ENCODE measurements at places on chromosomes 2 and 18. TPM values are rescaled to one million over a fixed set of nuclear protein-coding genes. Genes with fewer than 3 reads are reported as not detected.
A peak's percentile ranks its signal among the peaks of the same experiment; 100 is the strongest.

The DHX57 gene
- 16.6 TPM for total RNA-seq

The STK39 gene
- 25.9 TPM for total RNA-seq

The D2HGDH gene
- total RNA-seq: 48.7 TPM

The LIMS3 gene
- 3.6 TPM for total RNA-seq

The PPIG gene
- 79.2 TPM for total RNA-seq

The OSBPL6 gene
- 0.23 TPM for total RNA-seq

The C2orf80 gene
- not detected for total RNA-seq

The LONRF2 gene
- total RNA-seq: 0.06 TPM

The GPR39 gene
- total RNA-seq: not detected

GRCh38 chr2:60552078-60552850, 1.2 kb downstream of the BCL11A start:
- no peak for DNase-seq
- no peaks in the 10 kb centered on the region for H3K36me3 ChIP-seq
- H3K27me3 ChIP-seq: peaks cover 40% of the 10 kb centered on the region

DNA sequence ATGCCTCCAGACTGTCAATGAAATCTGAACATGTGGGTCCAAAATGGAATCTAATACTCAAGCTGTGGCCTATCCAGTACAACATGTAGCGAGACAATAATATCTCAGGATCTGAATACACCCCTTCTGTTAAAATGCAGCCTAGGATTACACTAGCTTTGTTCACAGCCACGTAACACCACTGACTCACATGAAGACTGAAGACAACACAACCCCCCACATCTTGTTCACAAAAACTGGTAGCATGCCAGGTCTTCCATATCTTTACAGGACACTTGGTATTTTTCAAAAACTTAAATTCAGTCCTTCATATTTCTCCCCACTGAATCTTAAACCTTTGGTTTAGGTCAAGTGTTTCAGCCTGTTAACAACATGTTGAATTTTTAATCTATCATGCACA, 84.2 kb downstream of the SLC8A1 start:
- H3K27me3 ChIP-seq: no peaks in the 10 kb centered on the region
- H3K4me3 ChIP-seq: no peak overlapping the region
- no peaks in the 10 kb centered on the region for H3K4me1 ChIP-seq
- H3K36me3 ChIP-seq: no peaks in the 10 kb centered on the region

DNA sequence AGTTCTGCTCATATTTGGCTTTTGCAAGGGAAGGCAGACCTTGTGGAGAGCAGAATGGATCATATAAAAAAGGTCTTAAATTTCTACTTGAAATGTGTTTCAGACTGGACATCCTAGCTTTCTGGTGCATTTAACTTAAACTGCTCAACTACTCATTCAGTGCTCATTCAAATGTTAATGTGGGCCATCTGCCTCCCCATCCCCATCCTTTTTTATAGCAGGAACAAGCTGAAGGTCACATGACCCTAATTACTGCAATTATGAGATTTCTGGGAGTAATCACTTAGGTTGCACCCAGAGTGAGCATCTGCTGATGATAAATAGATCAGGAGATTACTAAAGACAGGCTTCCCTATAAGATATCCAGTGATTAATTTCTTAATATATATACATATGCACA, 96.1 kb downstream of the MAP2 start:
- H3K4me3 ChIP-seq: no peak overlapping the region
- no peak for DNase-seq
- H3K36me3 ChIP-seq: no peaks in the 10 kb centered on the region
- no peak overlapping the region for H3K27ac ChIP-seq

DNA sequence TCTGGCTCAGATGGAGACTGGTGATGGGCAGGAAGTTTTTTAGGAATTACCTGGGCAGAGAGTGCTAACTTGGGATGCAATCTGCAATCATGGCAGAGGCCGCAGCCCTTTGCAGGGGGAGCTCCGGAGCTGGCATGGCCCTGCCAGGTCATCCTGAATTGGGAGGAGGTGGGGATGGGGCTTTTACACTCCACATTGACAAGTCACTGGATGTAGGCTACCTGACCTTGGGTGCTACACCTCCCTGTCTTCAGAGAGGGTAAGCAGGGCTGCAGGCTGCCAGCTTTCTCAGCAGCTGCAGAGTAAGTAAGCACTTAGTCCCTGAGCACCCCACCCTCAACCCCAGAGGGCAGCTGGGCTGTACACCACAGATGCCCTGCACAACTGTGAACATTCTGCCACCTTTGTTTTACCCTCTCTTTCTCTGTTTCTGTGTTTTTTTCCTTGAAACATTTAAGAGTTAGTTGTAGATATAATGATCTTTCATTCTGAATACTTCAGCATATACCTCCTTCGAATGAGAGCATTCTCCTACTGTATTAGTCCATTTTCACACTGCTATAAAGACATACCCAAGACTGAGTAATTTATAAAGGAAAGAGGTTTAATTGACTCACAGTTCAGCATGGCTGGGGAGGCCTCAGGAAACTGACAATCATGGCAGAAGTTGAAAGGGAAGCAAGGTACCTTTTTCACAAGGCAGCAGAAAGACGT, 6.8 kb upstream of the HS1BP3 start:
- H3K4me1 ChIP-seq: no peaks in the 10 kb centered on the region
- H3K36me3 ChIP-seq: no peaks in the 10 kb centered on the region
- no peak overlapping the region for H3K27ac ChIP-seq

DNA sequence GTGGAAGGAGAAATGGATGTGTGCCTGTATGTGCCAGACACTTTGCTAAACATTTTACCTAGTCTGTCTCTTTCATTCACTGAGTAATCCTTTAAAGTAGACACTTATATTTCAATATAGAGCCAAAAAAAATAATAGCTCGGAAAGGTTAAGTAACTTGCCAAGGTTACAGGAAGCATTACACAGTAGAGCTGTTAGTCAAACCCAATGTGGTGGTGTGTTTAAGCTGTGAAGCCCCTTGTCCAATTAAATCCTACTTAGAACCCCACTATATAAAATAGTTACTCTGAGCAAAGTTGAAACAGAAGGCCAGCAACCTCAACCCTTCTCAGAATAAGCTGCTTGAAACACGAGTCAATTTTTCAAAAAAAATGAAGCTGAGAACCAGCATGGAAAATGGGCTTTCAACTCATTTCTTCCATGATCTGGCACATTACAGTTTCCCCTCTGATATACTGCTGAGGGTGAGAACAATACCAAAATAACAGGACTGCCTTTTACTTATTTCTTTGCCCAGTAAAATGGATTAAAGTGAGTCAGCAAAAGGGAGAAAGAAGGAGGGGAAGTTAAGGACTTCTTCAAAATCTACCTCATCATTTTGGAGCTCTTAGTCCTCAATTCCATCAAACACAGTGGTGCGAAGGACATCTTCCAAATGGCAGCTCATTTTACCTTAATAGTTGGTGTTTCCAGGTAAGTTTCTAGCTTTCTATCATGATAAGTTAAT, 7.9 kb downstream of the RDH14 start:
- no peaks in the 10 kb centered on the region for H3K36me3 ChIP-seq
- no peak overlapping the region for H3K27ac ChIP-seq
- no peak overlapping the region for H3K4me3 ChIP-seq
- no peak for DNase-seq
- no peaks in the 10 kb centered on the region for H3K27me3 ChIP-seq

- no peaks in the 10 kb centered on the region for H3K36me3 ChIP-seq
- DNase-seq: peak; percentile 52
- no peak overlapping the region for H3K27ac ChIP-seq
- H3K4me3 ChIP-seq: no peak overlapping the region
- H3K4me1 ChIP-seq: peaks cover 20% of the 10 kb centered on the region
- peaks cover 41% of the 10 kb centered on the region for H3K27me3 ChIP-seq
Observed at GRCh38 chr2:219001577-219002394, 8.6 kb upstream of the CRYBA2 start.

GRCh38 chr2:84701880-84702279, 179.0 kb downstream of the TRABD2A start:
- no peaks in the 10 kb centered on the region for H3K27me3 ChIP-seq
- no peak for DNase-seq
- H3K4me1 ChIP-seq: no peaks in the 10 kb centered on the region
- H3K4me3 ChIP-seq: no peak overlapping the region

DNA sequence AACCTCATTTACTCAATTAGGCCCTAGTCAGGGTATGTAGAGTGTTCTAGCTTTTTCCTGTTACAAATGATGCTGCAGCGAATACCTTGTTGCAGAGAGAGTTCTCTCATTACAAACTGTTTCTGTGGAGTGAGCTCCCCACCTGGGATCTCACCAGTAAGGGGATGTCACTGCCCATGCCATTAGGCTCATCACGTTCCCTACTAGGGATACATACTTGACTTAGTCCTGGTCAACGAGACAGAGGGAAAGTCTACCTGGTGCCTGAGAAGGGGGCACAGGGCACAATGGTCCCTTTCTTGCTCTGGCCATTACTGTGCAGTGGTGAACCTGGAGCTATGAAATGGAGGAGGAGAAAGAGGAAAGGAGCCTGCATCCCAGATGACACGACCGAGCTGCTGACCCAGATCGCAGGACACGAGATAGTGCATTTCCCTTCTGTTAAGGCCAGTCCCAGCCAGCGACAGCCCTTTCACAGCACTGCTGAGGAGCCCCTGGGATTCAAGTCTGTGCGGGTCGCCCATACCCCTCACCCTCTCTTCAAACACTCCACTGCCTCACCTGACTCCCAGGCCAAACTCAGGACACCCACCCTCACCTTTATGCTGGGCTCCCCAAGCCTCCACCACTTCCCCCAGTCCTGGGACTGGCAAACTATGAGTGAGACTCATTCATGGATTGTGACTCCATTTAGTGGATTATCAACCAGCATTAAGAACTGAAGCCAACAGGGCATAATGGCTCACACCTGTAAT, 16.0 kb downstream of the MALL start:
- DNase-seq: no peak
- H3K27me3 ChIP-seq: no peaks in the 10 kb centered on the region
- H3K4me1 ChIP-seq: no peaks in the 10 kb centered on the region
- no peaks in the 10 kb centered on the region for H3K36me3 ChIP-seq
- H3K27ac ChIP-seq: no peak overlapping the region

DNA sequence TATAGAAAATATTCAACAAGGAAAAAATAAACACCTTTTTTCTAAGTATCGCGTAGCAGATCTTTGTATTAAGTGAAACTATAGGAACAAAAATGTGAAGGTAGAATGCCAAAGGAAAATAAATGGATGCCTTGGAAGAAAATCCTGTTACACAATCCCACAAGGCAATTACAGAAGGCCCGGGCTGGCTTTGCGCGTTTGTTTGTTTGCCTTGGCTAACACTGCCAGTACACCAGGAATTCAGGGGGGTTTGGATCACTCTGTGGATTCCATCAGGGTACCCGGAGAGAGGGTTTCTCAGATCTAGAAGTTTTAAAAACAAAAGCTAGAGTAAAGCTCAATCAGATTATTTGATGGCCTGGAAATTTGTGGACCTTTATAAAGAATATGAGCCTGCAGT, 478.3 kb downstream of the FBXO15 start:
- no peak overlapping the region for H3K4me3 ChIP-seq
- no peaks in the 10 kb centered on the region for H3K27me3 ChIP-seq
- no peaks in the 10 kb centered on the region for H3K36me3 ChIP-seq
- H3K4me1 ChIP-seq: no peaks in the 10 kb centered on the region
- DNase-seq: no peak
- no peak overlapping the region for H3K27ac ChIP-seq

DNA sequence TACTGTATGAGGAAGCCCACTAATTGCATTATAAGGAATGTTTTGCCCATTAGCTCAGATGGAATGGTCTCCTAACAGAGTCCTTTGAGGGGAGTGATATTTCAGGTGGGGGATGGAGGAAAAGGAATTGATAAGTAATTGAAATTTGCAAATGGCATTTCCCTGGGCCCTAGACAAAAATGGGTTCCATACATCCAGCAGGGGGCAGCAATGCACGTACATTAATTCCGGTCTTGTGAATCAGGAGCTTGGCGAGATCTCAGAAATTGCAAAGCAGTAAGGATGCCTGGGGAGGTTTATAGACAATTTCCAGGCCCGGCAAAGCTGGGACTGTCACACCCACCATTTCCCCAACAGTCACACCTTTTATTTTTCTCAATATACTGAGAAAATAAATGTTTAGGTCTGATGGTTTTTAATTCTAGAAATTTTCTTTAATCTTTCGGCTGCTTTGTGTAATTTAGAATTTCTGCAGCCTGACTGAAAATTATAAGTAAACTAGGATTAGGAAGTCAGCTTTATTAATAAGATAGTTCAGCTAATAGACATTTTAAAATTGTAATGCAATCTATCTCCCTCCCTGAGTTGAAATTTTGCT, 122.8 kb downstream of the LYPD1 start:
- no peak overlapping the region for H3K4me3 ChIP-seq
- DNase-seq: no peak
- no peaks in the 10 kb centered on the region for H3K4me1 ChIP-seq

DNA sequence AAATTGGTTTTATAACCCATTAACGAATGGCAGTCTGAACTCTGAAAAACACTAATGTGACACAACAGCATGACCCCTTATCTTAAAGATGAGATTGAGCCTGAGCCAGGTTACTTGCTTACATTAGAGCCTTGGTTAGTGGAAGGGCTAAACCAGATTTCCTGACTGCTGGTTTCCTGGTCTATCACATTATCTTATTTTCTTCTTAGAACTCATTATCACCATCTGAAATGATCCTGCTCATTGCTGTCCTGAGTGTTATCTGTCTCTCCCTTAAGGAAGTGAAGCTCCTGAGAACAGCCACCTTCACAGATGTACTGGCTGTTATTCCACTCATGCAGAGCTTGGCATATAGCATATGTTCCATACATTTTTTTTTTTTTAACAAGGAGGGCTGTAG, 9.0 kb upstream of the NRP2 start:
- H3K4me1 ChIP-seq: no peaks in the 10 kb centered on the region
- H3K36me3 ChIP-seq: no peaks in the 10 kb centered on the region
- H3K4me3 ChIP-seq: no peak overlapping the region
- DNase-seq: no peak

GRCh38 chr2:157808421-157808820, 67.7 kb downstream of the ACVR1 start:
- H3K27ac ChIP-seq: no peak overlapping the region
- no peak for DNase-seq
- H3K27me3 ChIP-seq: no peaks in the 10 kb centered on the region
- no peaks in the 10 kb centered on the region for H3K36me3 ChIP-seq
- H3K4me1 ChIP-seq: no peaks in the 10 kb centered on the region

GRCh38 chr2:206260188-206261012, 14.1 kb upstream of the ZDBF2 start:
- H3K27ac ChIP-seq: no peak overlapping the region
- peaks cover 18% of the 10 kb centered on the region for H3K27me3 ChIP-seq
- no peaks in the 10 kb centered on the region for H3K4me1 ChIP-seq
- no peak for DNase-seq
- H3K4me3 ChIP-seq: no peak overlapping the region

GRCh38 chr18:24659827-24660720, 199.6 kb downstream of the HRH4 start:
- H3K36me3 ChIP-seq: no peaks in the 10 kb centered on the region
- no peaks in the 10 kb centered on the region for H3K27me3 ChIP-seq
- H3K27ac ChIP-seq: peak overlapping the region; percentile 13
- peak; percentile 43 for DNase-seq

GRCh38 chr18:23573020-23573419, 13.3 kb downstream of the NPC1 start:
- peak overlapping the region; percentile 34 for H3K27ac ChIP-seq
- H3K27me3 ChIP-seq: no peaks in the 10 kb centered on the region
- no peak for DNase-seq
- peaks cover 19% of the 10 kb centered on the region for H3K36me3 ChIP-seq

Data from CD4-positive, alpha-beta memory T cell (primary cell).